ENCODE measurements at places on chromosomes 3 and 15.

DNA sequence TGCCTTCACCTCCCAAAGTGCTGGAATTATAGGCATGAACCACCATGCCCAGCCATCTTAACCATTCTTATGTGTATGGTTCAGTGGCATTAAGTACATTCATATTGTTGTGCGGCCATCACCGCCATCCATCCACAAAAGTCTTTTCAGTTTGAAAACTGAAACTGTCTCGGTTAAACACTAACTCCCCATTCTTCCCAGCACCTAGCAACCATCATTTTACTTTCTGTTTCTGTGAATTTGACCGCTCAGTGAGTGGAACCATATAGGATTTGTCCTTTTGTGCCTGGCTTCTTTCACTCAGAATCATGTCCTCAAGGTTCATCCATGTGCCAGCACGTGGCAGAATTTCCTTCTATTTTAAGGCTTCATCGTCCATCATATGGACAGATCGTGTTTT is 5.8 kb downstream of the MCM2 start:
- no peak for DNase-seq

GRCh38 chr3:139117883-139118760 is 73.4 kb upstream of the PRR23C start:
- DNase-seq, result no peak

DNA sequence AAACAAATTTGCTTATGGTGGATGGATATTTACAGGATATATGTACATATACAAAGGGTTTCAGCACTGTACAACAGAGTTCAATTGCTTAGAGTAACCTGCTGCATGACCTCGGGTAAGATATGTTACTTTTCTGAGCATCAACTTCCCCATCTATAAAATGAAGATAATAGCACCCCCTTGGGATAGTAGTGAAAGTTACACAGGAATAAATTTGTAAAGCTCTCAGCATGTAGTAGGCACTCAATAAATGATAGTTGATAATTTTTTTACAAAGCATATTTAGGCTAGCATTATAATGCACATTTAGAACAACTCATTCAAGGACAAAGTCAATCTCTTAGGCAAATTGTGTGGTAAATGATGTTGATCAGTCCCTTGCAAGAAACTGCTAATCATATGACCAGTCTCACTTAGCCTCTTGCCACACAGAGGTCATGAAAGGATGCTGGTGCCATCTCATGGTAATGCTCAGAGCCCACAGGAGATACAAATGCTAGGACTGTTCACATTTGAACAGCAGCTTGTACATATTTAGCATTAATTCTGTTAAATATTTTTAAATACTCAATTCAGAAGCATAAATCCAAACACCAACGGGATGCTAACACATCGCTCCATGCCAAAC is 123.9 kb downstream of the MAGI1 start:
- DNase-seq, result no peak

- DNase-seq, result no peak
Observed at GRCh38 chr3:142004025-142004424, 127.6 kb downstream of the ATP1B3 start.

DNA sequence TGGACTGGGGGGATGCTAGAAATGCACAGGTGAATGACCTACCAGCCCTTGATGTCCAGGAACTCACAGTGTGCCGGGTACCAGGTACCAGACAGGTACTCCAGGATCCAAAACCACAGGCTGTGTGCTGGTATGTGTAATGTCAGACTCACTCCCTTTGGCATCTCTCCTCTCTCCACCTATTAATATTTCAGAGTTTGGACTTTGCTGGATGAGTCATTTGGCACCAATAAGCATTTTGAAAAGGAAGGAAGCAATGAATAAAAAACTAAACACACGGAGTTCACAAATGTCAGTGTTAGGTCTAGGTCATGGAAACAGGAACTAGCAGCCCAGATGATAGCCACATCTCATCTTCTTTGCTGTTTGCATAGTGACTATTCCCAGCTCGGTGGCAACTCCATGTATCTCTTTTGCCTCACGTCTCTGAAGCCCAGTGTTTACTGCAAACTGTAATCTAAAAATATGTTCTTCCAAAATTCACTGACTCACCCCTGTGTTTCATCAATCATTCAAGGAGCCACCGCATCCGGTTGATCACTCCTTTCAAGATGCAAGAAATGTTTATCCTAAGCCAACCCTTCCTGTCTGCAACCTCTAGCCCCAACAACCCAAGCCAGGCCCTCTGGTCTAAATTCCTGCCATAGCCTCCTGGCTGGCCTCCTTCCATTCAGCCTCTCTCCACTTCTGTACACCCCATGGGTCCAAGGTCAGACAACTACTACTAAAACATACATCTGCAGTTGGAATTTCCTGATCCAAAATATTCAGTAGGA is 8.4 kb downstream of the ITGB5 start:
- DNase-seq, result no peak
